Fibroblast of skin of back (primary cell): ENCODE measurements at places on chromosomes 12 and 14.

- DNase-seq, result no peak
Observed at GRCh38 chr12:47274760-47275159, 195.0 kb upstream of the AMIGO2 start.

GRCh38 chr14:105395538-105395854, 2.8 kb upstream of the TEX22 start:
- no peak for DNase-seq

DNA sequence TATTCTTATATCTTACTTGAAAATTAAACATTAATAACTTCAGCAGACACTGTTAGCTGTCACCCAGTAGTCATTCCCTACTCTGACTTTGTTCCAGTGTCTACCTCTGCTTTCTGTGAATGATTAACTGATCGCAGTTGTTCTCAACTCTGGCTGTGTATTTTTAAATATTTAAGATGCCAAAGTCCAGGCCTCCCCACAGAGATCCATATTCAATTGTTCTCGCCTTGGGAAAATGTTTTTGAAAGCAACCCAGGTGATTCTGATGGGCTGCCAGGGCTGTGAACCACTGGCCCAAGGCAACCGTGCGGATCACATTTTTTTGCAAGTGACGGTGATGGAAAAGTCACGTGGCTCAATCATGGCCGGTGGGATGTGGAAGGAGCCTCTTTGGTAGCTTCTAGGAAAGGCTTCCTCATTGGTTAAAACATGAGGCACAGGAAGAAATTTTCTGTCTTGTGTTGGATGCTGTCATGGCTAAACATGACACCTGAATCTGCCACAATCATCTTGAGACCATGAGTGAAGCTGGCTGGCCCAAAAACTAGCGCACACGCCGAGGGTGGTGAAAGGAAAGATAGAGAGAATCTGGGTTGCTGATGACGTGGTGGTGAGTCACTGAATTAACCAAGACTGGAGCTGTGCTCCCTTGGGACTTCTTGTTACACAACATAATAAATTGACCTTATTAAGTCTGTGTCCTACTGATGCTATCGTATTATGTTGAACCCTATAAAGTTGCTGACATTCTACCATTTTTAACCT, 37.2 kb downstream of the RDH12 start:
- DNase-seq, result peak; percentile 92

GRCh38 chr12:54225666-54226065, 36.9 kb upstream of the SMUG1 start:
- no peak for DNase-seq

DNA sequence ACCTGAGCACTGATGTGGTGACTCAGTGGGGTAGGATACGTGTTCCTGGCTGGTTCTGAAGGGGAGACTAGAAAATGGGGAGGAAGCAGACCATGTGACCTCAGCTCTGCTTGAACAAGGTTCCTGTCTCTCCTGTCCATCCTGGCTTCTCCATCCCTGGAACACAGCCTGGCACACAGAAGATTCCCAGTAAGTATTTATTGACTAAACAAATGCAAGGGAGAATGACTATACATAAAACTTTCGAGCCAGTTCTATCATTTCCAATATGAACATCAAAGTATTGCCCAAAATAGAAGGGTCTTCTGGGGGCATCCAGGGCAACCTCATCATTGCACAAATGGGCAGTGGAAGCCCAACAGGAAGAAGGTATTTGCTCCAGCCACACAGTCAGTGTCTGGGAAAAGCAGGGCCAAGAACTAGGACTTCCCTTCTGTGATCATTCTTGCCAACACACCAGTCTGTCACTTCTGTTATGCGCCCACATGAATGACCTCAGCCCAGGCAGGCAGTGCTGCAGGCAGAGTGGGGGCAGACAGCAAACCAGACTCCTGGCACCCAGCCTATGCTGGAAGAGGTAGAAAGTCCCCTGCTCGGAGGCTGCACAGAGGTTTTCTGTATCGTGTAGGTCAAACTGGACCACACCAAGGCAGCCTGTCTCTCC, 5.6 kb upstream of the SERPINA9 start:
- peak; percentile 91 for DNase-seq

GRCh38 chr14:94466706-94467370, 9.2 kb downstream of the SERPINA9 start:
- no peak for DNase-seq

DNA sequence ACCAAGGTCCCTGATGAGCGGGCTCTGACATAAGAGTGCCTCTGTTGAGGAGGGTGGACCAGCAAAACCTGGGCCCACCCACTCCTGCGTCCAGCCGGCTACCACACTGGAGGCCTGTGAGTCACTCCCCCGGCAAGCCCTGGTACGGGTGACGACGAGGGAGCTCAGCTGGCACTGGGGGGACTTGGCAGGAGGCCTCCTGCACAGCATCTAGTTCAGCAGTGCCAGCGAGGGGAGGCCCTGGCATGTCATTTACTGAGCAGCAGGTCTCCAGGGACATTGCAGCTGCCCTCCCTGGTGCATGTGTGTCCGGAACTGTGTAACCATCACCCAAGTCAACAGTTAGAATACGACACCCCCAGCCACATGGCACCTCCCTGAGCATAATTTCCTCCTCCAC, 24.4 kb downstream of the CD9 start:
- peak; percentile 33 for DNase-seq

GRCh38 chr12:53298164-53298563, 1.3 kb upstream of the MYG1 start:
- peak; percentile 73 for DNase-seq
